Naive thymus-derived CD8-positive, alpha-beta T cell (primary cell): ENCODE measurements at places on chromosomes 7 and 10.

- DNase-seq = no peak
These were observed 39.0 kb downstream of the CRCP start for GRCh38 chr7:66153691-66154090.

DNA sequence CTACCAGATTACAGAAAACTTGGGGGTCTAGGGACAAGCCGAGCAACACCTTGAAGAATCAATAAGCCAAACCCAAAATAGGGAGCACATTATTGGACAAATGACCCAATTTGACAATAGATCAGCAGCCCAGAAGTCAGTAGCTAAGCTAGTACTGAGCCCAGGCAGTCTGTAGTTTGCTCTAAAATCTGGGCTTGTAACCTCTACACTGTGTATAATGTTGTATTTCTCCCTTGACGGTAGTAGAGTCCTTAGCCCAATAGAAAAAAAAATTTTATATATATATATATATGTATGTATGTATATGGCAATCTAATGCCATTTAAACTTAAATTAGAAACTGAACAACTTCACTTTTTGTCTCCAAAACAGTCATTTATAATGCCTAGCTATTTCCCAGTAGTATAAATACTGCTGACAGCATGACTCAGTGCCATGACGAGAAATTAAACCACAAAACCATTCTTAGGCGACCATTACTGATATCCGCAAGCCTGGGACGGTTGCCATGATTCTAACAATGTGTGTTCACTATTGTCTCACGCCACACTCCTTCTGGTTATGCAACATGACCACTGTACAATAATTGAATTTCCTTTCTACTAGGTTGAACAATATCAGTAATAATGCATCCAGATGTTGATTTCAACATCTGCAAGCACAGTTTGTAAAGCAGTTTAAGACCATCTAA lies 110.5 kb downstream of the IPMK start:
- DNase-seq = no peak

- DNase-seq = no peak
These were observed 40.8 kb upstream of the LOXL4 start for GRCh38 chr10:98308669-98309365.

- no peak for DNase-seq
These were observed 15.9 kb downstream of the FAM53B start for GRCh38 chr10:124728071-124728829.

DNA sequence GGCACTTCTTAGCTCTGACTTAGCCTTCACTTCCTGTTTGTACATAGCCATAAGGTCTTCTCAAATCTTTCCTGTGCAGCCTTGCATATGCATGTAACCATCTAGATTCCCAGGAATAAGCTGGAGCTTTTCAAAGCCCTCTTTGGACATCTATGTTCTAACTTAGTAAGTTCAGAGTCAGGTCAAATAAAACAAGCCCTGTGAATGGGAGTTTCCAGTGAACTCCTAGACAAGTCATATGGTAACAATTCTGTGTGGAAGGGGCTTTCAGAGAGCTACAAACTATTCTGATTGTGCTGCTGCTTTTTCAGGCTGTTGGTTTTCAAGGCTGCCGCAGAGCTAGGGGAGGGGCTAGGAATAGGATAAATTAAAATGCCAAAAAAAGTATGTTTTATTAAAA lies 208.4 kb upstream of the AKR1E2 start:
- no peak for DNase-seq

DNA sequence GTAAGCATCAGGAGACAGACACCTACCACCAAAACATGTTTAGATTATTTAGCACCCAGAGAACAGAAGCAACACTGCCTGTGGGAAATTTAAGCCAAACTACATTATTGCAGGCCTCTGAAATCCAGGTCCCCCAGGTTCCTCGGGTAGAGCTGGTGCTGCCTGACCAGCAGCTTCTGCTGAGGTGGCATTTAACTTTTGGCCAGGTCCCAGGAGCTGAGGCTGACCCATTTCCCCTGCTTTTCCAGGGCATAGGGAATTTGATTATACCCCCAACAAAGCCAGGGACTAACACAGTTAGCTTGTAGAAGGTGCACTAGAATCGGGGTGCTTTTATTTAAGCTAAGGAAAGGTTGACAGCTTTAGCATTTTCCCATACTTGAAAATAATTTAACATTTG lies 4.7 kb downstream of the LRRC4 start:
- DNase-seq = no peak
